ENCODE measurements at places on chromosomes 2 and 18.
A peak's percentile ranks its signal among the peaks of the same experiment; 100 is the strongest.

- DNase-seq: no peak
These were observed 671.1 kb downstream of the RNF144A start for GRCh38 chr2:7588295-7588694.

DNA sequence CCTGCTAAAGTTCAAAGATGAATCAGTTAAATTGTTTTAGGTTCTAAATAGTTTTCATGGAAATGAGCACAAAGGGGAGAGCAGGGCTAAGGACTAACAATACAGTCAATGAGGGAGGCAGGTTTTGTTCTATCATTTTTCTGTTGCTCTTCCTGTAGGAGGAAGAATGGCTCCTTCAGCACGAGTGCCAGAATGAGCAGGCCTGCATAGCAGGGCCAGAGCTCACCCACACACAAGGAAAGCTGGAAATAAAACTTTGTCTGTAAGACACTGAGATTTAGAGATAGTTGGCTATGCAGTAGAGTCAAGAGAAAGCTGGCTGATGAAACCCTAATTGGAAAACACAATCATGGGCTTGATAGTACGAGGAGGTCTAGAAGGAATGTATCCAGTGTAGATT lies 313.3 kb downstream of the MBD2 start:
- no peak for DNase-seq

DNA sequence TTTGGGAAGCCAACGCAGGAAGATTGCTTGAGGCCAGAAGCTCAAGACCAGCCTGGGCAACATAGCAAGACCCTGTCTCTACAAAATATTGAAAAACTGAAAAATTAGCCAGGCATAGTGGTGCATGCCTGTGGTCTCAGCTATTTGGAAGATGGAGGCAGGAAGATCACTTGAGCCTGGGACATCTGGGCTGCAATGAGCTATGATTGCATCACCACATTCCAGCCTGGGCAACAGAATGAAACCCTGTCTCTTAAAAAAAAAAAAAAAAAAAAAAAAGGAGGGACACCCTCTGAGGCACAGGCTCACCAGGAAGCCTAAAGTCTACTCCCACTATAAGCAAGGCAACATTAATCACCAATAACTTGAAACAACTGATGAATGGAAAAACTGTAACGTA lies 151.1 kb downstream of the CCDC148 start:
- no peak for DNase-seq

- DNase-seq: no peak
These were observed 78.1 kb upstream of the YWHAQ start for GRCh38 chr2:9708683-9709538.

DNA sequence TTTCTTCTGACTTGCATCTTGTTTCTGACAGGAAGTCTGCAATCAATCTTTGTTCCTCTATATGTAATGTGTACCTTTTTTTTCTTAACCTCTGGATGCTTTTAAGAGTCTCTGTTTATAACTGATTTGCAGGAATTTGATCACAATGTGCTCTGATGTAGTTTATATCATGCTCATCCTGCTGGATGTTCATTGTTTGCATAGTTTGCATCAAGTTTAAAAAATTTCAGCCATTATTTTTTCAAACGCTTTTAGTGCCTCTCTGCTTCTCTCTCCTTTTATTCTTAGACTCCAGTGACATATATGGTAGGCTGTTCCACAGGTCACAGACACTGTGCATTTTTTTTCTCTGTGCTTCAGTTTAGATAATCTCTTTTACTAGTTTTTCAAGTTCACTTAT lies 23.9 kb downstream of the RBKS start:
- no peak for DNase-seq

DNA sequence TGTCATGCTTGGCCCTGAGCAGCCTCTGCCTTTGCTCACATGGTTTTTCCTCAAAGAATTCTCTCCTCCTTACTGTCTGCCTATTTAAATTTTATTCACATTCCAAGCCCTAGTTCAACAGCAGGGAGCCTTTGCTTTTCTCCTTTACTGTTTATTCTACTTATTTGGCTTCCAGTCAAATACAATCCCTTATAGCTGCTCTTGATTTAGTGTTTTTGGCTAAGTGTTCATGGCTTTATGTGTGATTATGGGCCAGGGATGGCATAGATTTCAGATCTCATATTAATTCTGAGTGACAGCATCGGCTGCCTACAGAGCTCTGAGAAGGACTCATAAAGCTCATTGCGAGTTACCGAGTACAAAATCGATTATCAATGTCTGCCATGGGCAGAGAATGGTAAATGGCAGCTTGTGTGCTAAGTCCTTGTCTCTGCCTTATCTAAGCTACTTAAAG lies 106.7 kb downstream of the METTL8 start:
- no peak for DNase-seq

GRCh38 chr2:54503192-54503591 lies 47.1 kb downstream of the SPTBN1 start:
- DNase-seq: no peak

GRCh38 chr2:206211657-206212255 lies 52.1 kb downstream of the EEF1B2 start:
- peak; percentile 53 for DNase-seq

- DNase-seq: no peak
These were observed 6.0 kb upstream of the FAM98A start for GRCh38 chr2:33605056-33605455.

DNA sequence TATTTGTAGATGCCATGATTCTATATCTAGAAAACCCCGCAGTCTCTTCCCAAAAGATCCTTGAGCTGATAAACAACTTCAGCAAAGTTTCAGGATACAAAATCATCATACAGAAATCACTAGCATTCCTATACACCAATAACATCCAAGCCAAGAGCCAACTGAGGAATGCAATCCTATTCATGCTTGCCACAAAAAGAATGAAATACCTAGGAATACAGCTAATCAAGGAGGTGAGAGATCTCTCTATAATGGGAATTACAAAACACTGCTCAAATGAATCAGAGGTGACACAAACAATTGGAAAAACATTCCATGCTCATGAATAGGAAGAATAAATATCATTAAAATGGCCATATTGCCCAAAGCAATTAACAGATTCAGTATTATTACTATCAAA lies 551.4 kb upstream of the SLC39A10 start:
- peak; percentile 3 for DNase-seq

GRCh38 chr2:3563521-3563976 lies 5.4 kb upstream of the RNASEH1 start:
- DNase-seq: no peak

GRCh38 chr2:161068670-161069069 lies 91.6 kb upstream of the TANK start:
- no peak for DNase-seq

DNA sequence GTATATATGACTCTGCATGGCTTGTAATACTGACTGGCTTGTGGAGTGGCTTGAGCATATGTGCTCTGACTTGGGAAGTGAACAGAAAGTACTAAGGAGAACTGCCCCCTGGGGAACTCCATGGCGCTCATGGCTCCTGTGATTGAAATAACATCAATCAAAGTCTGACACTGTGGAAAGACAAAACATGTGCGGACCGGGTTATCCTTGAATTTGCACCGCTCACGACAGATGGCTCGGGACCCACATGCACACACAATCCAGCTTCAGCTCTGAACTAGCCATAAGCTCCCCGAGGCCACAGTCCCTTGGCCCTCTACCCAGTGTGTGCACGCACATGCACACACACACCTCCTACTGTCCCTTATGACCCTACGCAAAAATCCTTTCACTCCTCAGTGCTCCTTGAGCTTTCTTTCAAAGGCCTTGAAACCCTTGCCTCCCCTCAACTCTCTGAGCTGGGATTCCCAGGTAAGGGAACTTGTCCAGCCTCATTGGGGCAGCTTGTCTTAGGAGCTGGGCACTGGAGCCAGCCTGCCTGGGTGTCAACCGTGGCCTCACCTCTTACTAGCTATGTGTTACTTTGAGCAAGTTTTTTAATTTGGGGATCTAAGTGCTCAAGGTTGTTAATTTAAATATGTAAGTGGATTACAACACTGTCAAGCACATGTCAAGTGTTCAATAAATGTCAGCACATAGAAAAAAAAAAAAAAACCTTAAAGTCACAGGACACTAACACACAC lies 43.6 kb downstream of the MRPS5 start:
- DNase-seq: no peak

- DNase-seq: no peak
These were observed 843.2 kb upstream of the FANCL start for GRCh38 chr2:59084326-59084725.

GRCh38 chr18:34866310-34866709 lies 156.2 kb downstream of the DTNA start:
- no peak for DNase-seq

GRCh38 chr2:229196448-229196847 lies 74.6 kb downstream of the PID1 start:
- DNase-seq: no peak

GRCh38 chr2:226514895-226515294 lies 284.7 kb downstream of the IRS1 start:
- DNase-seq: peak; percentile 68

GRCh38 chr2:230942920-230943896 lies 18.2 kb upstream of the GPR55 start:
- no peak for DNase-seq

GRCh38 chr18:35817604-35818352 lies 154.7 kb upstream of the RMP24 start:
- no peak for DNase-seq

DNA sequence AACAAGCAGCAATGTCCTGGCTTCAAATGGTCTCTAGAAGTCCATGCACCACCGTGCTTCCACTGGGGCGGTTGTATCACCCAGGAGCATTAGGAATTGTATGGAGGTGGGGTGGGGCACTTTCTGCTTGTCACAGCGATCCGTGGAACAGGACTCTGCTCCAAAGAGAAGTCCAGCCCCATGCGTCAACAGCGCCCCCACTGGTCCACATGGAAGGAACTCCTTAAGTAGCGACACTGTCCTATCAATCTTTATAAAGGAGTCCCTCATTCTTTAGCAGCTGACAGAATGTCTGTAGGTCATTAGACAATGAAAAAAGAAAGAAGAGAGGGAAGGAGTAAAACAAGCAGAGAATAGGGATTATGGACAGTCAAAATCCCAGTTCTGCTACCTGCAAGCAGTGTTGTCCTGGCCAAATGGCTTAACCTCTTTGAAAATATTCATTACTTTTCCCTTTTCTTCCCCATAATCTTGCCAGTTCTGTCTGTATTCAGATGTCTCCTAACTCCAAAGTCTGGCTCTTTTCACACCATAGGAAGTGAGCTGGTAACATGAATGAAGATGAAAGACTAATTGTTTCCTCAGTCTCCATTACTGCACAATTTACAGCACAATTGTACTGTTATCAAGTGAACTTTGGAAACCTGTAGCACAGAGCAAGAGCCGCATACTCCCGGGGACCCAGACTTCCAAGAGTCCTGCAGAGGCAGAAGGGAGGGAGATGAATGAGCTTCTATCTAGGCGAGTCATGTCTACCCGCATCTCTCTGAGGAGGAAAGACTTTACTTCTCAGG lies 9.9 kb downstream of the NFE2L2 start:
- DNase-seq: no peak

All from epithelial cell of prostate (primary cell).